ENCODE measurements at places on chromosomes 1 and 21. TPM values are rescaled to one million over a fixed set of nuclear protein-coding genes. Genes with fewer than 3 reads are reported as not detected.

The WNT3A gene
- total RNA-seq = not detected

The CPTP gene
- 40.1 TPM for total RNA-seq

The TEX38 gene
- total RNA-seq = not detected

The GJA8 gene
- not detected for total RNA-seq

The FAM43B gene
- total RNA-seq = 0.36 TPM

GRCh38 chr1:67537667-67538018 lies 107.4 kb upstream of the SERBP1 start:
- DNase-seq = no peak

GRCh38 chr21:39390212-39390765 lies 41.4 kb upstream of the HMGN1 start:
- no peak for DNase-seq

DNA sequence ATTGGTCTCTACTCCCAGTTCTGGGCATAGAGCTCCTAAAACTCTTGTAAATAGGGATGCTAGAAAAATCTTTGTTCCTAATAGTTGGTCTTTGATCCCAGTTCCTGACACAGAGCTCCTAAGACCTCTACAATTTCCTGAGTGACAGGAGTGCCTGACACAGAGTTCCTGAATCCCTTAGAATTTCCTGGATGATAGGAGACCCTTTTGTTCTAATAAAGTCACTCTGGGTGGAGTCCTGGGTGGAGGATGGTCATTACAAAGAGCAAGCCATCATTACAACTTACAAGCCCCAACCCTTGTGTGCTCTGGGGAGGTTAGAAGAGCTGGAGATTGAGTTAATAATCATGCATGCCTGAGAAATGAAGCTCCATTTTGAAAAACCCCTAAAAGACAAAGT lies 58.4 kb downstream of the ZZZ3 start:
- DNase-seq = no peak

DNA sequence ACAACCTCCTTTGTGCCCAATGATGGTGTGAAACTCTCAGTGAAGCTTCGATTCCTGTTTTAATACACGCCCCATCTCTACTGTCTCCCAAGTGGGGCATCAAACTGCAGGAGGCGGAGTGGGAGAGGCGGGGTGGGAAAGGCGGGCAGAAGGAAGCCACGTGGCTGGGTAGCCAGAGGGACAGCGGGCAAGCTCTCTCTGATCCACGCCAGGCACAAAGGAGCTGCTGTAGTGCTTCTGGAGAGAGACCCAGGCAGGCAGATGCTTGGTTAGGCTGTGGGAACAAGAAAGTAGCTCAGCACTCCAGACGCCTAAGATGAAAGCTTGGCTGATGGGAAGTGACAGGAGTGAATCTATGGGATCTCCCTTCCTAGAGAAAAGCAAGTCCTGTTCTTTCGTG lies 25.7 kb downstream of the TRIM67 start:
- no peak for DNase-seq

DNA sequence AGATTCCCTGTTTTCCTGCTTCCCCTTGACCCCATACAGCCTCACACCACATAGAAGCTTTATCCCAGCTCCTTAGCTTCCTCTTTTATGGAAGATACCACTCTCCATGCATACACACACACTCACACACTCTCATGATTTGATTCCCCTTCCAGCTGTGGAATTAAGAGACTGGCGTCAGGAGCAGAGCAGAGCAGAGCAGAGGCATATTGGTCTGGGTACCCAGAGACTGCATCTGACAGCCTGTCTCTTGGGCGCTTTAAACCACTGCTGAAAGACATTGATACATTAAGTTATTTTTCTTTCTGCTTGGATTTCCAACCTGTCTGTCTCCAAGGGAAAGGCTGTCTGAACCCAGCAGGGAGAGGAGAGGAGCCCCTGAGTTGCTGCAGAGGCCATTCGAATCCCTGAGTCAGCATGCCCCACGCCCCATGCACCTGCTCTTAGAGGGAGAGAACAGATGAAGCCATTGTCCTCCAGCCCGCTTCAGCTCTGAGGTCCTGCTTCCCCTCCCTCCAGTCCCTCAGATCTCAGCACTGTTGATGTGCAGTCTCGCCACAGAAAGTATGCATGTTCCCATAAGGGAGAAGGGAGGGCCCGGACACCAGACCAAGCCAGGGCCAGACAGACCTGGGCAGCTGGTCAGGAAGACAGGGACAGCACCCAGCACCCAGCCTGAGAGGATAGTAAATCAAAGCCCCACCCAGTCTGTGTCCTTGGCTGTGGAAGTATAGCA lies 66.7 kb upstream of the GJB5 start:
- DNase-seq = no peak

DNA sequence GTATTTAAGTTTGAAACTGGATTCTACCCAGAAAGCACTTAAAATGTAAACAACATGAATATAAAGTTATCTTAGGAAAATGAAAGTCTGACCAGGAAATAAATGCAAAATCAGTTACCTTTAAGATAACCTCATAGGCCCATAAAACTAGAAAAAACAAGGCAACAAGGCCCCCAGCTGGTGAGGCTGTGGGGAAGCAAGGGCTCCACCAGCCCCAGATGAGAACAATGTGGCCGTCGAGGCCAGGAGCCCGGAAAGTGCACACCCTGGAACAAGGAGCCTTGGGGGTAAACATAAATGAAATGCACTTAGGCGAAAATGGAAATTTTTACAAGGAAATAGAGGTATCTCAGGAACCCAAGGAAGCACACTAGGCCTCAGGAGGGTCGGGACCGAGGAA lies 37.9 kb upstream of the BMP8B start:
- DNase-seq = no peak

- DNase-seq = no peak
Measured at GRCh38 chr1:202638019-202638700, 72.1 kb downstream of the SYT2 start.

- no peak for DNase-seq
Measured at GRCh38 chr1:219460896-219461815, 151.7 kb downstream of the ZC3H11B start.

- DNase-seq = no peak
Measured at GRCh38 chr1:59159557-59160203, 137.2 kb upstream of the FGGY start.

GRCh38 chr1:18013216-18013615 lies 94.4 kb upstream of the IGSF21 start:
- no peak for DNase-seq

GRCh38 chr21:33301632-33302002 lies 23.2 kb upstream of the IFNAR1 start:
- no peak for DNase-seq

Data from epithelial cell of proximal tubule (primary cell).